CD4-positive, alpha-beta T cell treated with Interferon alpha-2 for 1 hour (primary cell): ENCODE measurements at places on chromosomes 6 and 20.

DNA sequence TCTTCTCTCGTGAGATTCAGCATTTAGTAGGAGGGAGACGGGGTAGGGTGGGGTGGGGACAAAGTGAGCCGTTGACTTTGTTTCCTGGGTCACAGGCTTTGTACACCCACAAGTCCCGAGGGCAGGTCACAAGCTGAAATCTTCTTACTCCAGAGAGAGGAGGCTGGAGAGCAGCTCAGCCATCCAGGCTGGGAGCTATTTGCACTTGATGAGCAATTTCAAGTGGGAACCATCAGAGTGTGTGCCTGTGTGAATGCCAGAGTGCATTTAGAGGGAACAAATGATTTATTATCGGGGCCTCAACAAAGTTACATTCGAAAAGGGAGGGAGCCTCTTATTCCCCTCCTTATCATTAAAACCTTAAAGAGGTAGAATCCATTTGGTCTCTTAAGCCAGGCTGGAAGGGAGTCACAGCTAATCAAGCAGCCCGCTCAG lies 155.7 kb upstream of the JARID2 start:
- DNase-seq, result no peak

DNA sequence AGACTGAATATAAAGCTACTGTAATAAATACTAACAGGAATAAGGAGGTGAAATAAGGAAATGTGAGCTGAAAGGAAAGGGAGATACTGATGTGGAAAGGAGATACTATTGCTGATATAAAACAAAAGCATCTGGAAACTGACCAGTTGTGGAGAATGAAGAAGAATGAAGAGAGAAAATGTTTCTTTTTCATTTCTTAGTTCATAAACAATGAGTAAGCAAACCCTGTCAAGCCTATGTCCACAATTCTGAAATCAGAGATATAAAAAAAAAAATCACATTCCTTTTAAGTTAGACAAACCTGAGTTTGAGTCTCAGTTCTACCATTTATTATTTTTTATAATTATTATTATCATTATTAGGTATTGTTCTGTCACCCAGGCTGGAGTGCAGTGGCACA lies 121.6 kb upstream of the GJE1 start:
- no peak for DNase-seq

GRCh38 chr6:4943716-4944115 lies 60.1 kb downstream of the RPP40 start:
- DNase-seq, result no peak

GRCh38 chr6:154258064-154258757 lies 98.4 kb downstream of the IPCEF1 start:
- DNase-seq, result no peak

- DNase-seq, result no peak
Observed at GRCh38 chr6:9732056-9732455, 682.8 kb downstream of the TFAP2A start.

GRCh38 chr6:77454386-77454785 lies 8.9 kb downstream of the HTR1B start:
- DNase-seq, result no peak

DNA sequence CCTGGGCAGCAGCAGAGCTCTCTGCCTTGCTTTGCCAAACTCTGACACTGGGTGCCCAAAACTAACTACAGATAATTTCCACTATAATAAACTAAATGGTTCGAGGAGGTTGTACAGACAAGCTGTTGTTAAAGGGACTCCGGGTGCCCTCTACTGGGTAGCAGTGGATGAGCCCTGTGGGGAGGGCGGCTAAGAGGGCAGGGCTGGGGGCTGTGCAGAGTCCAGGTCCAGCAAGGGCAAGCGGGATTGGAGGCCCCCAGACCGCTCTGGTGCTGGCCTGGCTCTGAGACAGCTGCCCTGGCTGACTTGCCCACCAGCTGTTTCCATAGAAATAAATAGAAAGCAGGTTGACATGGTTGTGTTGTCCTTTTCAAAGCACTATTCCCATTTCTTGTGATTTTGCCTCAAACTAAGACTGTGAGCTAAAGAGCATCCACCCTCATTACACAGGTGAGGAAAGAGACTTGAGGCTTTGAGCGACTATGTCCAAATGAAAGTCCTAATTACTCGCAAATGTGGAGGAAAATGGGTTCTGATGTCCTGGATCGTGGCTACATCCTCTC lies 167.6 kb upstream of the CST7 start:
- peak; percentile 7 for DNase-seq

DNA sequence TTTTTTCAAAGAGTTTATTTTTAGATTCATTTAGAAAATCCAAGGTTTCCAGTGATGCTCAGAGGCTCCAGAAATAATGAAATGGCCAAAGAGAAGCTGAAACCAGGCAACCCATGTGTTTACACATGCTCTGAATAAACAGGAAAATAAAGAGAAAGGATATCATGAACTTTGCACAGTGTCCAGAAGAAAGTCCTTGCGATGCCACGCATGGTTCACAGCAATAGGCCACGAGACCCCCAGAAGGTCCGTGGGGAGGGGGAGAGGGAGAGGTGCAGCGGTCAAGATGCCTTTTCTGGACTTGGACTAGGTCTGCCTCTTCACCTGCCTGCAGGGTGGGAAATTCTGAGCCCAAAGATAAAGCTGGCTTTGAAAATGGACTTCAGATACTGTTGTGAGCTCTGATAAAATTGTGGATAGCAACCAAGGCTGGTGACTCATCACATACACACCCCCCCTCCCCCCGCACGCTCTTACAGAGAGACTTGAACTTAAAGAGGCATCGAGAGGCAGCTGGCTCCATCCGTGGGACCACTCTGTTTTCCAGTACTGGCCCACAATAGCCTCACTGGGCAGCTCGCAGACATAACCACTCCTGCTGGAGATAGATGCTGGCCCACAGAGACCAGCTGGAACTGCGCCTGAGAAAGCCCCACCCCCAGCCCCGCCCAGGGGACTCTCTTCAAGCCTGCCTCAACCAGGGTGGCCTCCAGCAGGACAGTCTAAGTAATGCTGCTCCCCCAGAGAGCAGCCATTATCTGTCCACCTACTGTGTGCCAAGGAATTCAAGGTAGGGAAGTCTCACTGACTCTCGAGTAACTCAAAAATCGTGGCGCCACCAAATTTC lies 21.2 kb upstream of the NFATC2 start:
- DNase-seq, result no peak

GRCh38 chr6:148471624-148472159 lies 129.1 kb downstream of the SASH1 start:
- no peak for DNase-seq

DNA sequence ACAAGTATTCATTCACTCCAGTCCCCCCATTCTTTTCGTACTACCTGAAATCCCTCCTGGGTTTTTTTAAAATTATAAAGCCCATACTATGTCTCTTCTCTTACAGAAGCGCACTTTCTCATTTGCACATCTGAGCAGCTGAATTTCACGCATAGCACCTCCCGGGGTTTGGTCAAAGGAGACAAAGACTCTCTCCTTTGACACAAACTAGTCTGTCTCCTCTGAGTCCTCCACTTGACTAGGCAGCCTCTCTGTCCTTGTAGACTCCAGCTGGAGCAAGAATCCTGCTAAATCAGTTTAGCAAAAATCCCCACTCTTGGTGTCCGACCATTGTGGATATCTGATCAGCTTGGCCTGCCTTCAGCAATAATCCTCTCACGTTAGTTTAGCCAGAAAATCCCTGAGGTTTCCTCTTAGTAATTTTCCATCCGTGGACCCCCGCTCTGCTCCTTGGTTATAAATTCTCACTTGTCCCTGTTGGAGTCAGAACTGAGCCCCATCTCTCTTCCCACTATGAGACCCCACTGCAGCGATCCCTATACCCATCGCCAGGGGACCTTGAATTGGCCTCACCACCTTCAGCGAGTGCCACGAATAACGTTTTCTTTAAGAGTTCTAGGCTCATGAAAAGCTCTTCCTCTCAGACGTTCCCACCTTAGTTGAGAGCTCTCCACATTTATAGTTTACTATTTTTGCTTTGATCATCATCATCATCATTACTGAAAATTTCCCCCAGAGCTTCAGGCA lies 29.0 kb downstream of the PDYN start:
- no peak for DNase-seq

DNA sequence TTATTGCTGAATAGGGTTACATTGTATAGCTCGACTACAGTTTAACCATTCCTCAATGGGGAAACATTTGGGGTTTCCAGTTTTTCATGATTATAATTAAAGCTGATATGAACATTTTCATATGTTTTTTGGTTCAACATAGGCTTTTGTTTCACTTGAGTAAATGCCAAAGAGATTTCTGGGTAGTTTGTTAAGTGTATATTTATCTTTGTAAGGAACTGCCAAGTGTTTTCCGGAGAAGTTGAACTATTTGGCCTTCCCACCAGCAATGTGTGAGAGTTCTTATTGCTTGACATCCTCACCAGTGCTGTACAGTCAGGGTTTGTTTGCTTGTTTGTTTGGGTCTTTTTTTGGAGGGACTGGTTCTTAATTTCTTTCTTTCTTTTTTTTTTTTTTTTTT lies 83.7 kb upstream of the RALY start:
- DNase-seq, result no peak

- no peak for DNase-seq
Observed at GRCh38 chr6:102197211-102197610, 803.7 kb downstream of the GRIK2 start.

DNA sequence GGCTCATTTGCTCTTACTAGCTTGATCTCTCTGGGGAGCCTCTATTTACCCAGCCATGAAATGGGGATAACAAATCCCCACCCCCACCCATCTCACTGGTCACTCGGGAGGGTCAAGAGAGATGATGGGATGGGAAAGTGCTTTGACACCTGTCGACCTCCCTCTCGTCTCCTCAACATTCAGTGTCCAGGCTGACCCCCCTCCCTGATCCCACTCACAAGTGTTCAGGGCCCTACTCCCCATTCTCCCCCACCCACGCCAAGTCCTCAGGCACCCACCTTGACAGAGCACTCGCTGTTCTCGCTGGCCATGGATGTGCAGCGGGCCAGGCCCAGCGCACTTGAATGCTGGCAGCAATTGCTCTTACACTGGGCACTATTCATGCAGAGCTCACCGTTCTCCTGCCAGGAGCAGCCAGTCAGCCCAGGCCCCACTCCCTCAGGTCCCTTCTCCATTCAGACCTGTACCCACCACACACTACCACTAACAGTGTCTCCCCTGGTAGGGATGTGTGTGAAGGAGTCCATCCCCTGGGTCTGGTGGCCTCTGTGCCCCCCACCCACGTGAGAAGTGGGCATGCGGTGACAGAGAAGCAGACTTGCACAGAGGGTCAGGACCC lies 1.6 kb downstream of the CLPS start:
- DNase-seq, result no peak
